ENCODE measurements at places on chromosomes 7 and 10.

DNA sequence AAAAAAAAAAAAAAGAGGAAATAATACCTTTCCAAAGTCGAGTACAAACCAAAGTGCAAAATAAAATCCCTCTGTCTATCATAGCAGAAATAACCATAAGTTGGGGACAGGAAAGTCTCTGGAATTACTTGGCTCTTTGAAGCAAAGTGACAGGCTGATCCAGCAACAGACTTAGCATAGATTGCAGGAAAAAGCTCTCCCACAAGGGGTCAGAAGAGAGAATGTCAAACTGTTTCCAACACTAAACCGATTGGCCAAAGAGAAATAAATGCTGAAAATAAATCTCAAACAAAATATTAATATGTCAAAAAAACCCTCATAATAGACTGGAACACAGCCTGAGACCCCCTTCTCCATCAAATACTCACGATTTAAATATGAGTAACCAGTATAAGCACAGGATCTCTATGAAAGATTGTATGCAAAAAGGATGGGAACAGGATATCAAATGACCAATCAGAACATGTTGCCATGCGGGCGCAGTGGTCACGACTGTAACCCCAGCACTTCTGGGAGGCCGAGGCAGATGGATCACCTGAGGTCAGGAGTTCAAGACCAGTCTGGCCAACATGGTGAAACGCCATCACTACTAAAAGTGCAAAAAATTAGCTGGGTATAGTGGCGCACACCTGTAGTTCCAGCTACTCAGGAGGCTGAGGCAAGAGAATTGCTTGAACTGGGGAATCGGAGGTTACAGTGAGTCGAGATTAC lies 1000.7 kb upstream of the LRRN3 start:
- DNase-seq = no peak

DNA sequence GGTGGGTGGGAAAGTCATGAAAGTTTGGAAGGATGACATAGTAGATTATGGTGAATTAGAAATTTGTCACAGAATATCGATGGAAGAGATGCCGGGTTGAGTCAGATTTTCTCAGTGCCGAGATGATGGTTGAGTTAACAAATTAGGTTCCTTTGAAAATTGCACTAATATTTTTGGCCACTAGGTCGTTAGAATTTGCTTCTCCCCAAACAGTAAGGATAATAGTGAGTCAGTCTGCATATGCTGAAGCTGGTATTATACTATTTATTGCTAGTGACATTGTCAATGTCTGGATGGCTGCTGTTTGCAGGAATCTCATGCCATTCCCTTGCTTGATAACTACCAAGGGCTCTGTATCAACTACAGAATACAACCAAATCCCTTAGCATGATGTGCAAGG lies 37.7 kb upstream of the MINDY3 start:
- DNase-seq = no peak

GRCh38 chr10:14409247-14409646 lies 78.5 kb upstream of the FRMD4A start:
- no peak for DNase-seq

- no peak for DNase-seq
Measured at GRCh38 chr7:30453921-30454320, 24.7 kb downstream of the NOD1 start.

DNA sequence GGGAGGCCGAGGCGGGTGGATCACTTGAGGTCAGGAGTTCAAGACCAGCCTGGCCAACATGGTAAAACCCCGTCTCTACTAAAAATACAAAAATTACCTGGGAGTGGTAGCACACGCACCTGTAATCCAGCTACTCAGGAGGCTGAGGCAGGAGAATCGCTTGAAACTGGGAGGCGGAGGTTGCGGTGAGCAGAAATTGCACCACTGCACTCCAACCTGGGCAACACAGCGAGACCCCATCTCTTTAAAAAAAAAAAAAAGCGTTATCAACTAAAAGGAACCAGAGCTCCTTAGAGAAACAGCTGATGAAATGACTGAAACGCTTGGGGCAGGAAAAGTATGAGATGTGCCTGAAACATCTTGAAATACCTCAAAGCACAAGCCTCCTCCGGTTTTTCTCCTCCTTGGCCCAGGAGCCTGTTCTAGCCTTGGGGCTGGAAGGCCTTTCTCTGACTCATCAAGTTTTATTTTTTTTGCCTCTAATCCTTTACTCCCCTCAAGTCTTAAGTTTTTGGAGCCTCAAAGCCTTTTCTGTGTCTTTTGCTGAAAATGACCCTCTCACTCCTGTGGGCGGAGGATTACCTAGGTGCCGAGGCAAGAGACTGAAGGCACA lies 2.6 kb upstream of the METTL27 start:
- DNase-seq = no peak

DNA sequence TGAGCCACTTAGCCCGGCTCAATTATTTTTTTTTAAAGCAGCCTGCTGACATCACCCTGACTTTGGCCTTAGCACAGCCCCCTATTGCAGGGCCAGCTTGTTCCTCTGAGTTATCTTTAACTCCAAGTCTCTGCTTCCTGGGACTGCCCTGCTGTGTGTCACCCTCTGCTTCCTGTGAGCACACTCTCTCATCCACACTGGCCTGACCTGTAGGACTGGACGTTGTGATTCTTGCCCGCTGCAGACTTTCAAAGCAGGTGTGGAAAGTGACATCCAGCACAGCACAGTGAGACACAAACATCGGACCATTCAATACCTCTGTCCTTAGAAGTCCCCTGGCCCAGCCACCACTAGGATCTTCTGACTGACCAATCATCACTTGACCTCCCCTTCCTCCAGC lies 26.4 kb upstream of the HSPA12A start:
- no peak for DNase-seq

DNA sequence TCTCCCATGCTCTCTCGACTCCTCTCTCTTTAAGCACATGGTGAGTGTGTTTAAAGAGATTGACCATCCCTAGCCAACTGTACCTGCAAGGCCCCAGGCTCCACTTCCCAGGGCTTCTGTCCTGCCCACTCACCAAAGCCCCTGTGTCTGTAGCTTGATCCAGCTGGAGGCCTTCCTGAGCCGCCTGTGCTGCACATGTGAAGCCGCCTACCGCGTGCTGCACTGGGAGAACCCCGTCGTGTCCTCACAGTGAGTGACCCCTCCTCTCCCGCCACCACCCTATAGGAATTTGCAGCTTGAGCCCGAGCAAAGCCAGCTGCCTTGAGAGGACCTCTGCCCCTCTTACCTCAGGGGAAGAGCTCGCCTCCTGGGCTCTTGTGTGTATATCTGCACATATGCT lies 11.2 kb downstream of the ZFYVE27 start:
- no peak for DNase-seq

- no peak for DNase-seq
Measured at GRCh38 chr7:96246919-96247318, 75.0 kb downstream of the SLC25A13 start.

DNA sequence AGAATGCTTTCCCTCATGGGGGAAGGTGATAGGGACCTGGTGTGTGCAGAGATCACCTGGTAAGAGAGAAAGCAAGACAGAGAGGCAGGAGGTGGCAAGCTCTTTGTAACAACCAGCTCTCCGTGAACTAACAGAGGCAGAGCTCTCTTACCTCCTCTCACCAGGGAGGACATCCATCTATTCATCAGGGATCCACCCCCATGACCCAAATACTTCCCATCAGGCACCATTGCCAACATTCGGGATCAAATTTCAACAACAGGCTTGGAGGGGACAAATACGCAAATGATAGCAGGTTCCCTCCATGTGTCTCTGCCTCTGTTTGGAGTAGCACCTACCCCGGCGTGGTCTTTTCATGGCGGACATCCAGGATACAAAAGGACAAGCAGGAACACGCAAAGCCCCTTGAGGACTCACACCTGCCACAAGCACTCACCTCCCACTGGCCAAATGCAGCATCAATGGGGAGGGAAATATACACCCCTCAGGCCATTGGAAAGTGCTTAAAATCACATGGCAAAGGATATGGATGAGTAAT lies 431.2 kb upstream of the AUTS2 start:
- no peak for DNase-seq

GRCh38 chr7:38292442-38292841 lies 19.0 kb upstream of the TARP start:
- DNase-seq = no peak

- no peak for DNase-seq
Measured at GRCh38 chr7:155988416-155988815, 176.2 kb upstream of the SHH start.

DNA sequence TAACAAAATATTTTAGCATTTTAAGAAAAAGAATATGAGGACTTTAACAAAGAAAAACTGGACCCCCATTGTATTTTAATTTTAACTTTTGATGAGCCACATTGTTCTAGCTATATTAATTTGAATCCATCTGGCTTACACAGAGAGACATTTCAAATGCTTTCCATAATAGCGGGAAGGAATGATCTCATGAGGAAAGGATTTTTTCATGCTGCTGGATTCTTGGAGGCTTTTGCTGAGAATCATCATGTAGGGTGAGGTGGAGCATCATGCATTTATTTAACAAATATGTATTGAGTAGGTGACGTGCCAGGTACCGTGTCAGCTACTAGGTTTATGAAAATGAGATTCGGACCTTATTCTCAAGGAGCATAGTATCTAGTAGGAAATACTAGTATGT lies 1006.3 kb downstream of the SORCS1 start:
- DNase-seq = no peak

- no peak for DNase-seq
Measured at GRCh38 chr10:44316187-44316921, 68.5 kb downstream of the CXCL12 start.

Measured in naive B cell (primary cell).